HL-60 (cell line): ENCODE measurements at places on chromosomes 1 and 21.
A peak's percentile ranks its signal among the peaks of the same experiment; 100 is the strongest.

- DNase-seq = no peak
Measured at GRCh38 chr1:79117376-79117775, 110.8 kb upstream of the ADGRL4 start.

- DNase-seq = no peak
Measured at GRCh38 chr21:43191971-43192370, 23.2 kb downstream of the CRYAA start.

DNA sequence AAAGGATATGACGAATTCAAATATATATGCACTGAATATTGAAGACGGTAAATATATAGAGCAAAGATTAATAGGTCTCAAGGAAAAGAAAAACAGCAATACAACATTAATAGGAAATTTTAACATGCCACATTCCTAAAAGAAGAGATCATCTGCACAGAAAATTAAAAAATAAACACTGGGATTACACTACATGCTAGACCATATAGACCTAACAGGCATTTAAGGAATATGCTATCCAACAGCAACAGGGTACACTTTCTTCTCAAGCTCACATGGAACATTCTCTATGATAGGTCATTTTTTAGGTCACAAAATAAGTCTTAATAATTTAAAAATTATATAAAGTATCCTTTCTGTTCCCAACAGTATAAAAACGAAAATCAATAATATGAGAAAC is 1038.3 kb downstream of the KCNT2 start:
- DNase-seq = no peak

DNA sequence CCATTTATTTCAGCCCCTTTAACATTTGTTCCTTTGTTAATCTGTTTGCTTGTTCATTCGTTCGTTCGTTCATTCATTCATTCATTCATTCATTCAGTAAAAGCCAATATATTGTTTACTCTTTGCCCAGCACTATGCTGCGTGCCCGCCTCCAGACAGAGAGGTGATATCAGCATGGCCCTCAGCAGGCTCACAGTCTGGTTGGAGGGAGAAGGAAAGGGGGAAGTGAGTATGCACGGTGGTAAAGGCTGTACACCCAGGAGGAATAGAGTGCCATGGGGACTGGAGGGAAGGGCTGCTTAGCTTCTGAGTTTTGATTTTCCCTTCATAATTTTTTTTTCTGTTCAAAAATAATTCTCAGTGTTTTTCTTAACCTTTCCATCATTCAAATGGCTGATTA is 144.7 kb downstream of the NOS1AP start:
- DNase-seq = no peak

GRCh38 chr1:92877792-92878191 is 46.0 kb downstream of the RPL5 start:
- no peak for DNase-seq

DNA sequence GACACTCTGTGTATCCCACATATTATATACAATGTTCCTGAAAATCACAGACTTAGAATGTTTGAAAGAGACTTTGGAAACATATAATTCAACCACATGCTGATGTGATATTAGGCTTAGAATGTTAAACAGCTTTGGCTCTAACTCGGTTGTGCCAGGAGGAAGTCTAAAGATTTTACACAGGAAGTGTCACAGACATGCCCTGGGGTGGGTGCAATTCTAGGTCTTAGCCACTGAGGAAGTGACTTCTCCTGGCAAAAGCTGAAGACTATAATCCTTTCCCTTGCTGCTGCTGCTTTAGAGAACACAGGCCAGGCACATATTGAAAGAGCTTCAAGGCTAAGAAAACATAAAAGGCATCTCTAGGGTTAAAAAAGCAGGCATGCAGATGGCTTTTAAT is 51.0 kb downstream of the RPL5 start:
- peak; percentile 10 for DNase-seq

DNA sequence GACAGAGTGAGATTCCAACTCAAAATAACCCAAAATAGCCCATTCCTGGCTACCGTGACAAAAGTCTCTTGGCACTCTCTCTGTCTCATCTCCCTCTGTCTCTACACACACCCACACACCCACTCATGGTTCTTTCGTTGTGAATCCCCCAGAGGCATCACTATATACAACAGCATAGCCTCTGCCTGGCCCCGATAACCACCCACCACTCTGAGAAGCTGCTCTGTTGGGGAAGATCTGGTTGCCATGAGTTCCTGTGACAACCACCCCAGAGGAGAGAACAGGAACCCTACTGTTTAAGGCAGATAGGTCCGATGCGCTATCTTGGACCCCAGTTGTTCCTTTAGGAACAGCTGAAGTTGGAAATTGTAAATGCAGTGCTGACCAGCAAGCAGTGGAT is 70.4 kb upstream of the LYST start:
- no peak for DNase-seq

DNA sequence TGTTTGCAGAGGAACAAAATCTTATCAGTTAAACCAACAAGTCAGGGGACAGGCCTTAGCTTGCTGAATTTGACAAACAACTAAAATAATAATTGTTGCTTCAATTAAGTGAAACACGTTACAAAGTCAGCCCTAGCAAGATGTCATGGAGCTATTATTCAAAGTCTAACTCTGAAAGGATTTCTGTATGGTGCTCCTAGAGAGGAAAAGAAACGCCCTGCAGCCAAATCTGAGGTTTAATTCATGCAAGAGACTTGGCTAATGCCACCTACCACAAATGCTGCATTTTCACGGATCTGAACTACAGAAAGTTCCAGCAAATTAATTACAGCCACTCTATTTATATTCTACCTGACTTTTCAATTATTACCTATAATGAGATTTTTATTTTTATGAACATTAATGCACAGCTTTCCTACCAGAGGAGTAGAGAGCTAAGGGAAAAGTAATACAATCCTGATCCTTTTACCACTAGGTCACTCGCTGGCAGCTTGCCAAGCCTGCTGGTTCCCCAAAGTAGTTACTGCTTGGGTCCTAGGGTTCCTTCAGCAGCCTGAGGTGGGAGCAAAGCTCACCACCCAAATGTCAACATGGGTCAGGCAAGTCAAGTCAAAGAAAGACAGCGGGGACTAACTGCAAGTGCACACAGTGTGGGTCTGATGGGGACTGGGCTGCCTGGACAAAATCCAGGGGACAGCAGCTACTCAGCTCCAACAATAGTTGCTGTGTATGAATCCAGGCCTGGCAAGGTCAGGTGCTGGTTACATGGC is 8.5 kb downstream of the COLGALT2 start:
- peak; percentile 30 for DNase-seq

DNA sequence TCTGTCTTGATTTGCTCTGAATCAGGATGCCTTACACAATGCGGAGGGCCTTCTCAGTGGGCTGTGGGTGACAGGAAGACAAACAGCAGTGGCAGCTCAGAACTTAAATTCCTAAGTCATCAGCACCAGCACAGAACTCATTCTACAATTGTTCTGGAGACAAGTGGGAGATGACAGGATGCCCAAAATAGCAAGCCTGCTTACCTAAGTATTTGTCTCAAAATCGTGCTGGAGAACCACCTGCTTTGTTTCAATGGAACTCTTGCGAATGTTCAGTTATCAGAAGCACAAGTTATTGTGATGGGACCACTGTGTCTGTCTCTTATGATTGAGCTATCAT is 76.1 kb downstream of the VCAM1 start:
- no peak for DNase-seq

DNA sequence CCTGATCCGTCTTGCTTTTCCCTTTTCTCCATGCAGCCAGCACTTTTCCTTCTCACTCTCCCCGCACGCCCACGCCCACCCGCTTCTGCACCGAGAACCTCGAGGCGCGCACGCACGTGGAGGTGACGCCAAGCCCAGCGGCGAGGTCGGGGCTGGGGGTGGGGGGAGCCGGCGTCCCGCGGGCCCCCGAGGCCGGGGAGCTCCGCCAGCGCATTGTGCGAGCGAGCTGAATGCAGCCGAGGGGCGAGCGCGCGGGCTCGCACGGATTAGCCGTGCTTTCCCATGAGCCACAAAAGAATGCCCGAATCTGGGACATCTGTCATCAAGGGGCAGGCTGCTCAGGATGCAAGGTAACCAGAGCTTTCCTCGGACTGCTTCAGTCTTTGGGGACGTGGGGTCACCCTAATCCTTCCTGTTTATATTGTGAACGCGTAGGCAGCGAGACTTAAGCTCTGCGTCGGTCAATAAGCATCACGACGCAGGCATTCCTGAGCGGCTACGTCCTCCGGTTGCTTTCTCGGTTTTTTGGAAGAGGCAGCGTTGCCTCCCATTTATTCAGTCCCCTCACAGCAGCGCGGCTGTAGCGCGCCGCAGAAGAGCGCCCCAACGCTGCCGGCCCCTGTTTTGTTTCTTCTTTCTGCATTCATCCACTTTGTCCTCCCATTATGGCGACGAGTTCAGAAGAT is 67.3 kb upstream of the AKT3 start:
- DNase-seq = no peak

DNA sequence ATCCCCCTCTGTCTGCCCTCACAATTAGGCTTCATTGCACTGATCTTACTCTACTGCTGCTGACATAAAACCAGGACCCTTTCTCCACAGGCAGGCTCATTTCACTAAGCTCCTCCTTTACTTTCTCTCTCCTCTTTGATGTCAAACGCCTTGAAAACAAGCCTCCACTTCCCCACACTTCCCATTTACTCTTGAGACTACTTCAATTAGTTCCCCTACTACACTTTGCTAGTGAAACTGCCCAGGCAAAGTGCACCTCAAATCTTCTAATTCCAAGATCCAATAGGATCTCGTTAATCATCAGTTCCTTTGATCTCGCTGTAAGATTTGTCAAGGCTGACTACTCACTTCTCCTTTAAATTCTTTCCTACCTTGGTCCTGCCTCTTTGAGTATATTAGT is 5.9 kb upstream of the CDC20 start:
- no peak for DNase-seq

GRCh38 chr1:150221552-150221951 is 14.4 kb downstream of the ANP32E start:
- DNase-seq = no peak

GRCh38 chr1:172662464-172663109 is 3.7 kb downstream of the FASLG start:
- DNase-seq = peak; percentile 89

- DNase-seq = no peak
Measured at GRCh38 chr1:197327776-197328364, 59.8 kb downstream of the CRB1 start.

DNA sequence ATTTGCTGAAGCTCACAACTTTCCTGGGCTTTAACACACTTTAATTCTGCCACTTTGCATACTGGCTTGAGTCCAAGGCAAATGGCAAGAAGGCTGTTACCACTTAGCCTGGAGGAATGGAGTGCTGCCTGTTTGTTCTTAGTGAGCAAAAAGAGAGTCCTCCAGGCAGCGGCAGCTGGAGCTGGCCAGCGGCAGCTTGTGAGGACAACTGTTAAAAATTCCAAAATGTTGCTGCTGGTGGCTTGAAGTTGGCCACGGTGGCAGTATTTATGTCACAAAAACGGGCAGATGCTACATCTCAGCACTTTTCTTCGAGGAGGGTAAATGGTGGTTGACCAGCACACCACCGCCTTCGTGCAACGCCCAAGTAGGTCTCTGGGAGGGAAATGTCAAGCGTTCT is 27.3 kb downstream of the STPG1 start:
- DNase-seq = no peak

- no peak for DNase-seq
Measured at GRCh38 chr1:117014209-117014608, 12.6 kb downstream of the CD101 start.

DNA sequence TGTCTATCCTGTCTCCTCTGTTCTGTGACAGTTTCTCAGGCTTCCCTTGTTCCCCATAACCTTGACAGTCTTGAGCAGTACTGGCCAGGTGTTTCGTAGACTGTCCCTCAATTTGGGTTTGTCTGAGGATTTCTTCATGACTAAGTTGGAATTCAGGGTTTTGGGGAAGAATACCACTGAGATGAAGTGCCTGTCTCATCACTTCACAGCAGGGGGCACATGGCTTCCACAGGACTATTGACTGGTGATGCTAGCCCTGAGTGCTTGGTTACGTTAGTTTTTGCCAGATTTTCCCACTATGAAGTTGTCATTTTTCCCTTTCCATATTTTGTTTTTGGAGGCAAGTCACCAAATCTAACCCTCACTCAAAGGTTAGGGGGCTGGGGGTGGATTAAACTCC is 45.7 kb downstream of the CDCP2 start:
- DNase-seq = no peak

DNA sequence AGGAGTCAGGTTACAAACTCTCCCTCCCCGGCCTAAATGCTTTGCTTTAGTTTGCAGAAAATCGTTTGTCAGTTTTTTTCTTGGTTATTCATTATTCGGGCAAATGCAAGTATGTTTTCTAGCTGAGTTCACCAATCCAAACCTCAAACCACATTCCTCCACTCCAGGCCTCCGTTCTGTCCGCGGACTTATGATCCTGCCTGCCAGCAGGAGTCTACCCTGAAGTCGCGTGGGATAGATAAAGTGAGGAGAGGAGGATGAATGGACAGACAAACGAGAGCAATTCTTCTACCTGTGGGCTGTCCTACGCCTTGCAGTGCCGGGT is 1.3 kb downstream of the ADAMTS1 start:
- DNase-seq = no peak

GRCh38 chr1:39272027-39272797 is 67.7 kb downstream of the MACF1 start:
- DNase-seq = no peak

DNA sequence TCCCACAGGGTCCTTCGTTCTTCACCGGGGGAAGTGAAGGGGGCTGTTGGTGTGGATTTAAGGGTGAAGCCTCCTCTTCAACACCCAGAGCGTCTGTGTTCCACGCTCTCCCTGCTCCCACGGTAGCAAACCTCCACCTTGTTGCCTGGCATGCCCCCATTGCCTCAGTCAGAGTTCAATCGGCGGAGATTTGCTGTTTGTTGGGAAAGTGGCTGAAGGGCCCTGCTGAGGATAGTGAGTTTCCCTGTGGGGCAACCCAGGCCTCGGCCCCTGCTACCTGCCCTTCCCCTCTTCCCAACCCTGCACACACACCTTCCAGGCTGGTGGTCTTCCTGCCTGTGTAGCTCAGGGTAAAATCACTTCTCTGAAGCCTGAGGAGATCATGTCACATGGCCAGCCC is 60.5 kb downstream of the TOR1AIP2 start:
- no peak for DNase-seq

DNA sequence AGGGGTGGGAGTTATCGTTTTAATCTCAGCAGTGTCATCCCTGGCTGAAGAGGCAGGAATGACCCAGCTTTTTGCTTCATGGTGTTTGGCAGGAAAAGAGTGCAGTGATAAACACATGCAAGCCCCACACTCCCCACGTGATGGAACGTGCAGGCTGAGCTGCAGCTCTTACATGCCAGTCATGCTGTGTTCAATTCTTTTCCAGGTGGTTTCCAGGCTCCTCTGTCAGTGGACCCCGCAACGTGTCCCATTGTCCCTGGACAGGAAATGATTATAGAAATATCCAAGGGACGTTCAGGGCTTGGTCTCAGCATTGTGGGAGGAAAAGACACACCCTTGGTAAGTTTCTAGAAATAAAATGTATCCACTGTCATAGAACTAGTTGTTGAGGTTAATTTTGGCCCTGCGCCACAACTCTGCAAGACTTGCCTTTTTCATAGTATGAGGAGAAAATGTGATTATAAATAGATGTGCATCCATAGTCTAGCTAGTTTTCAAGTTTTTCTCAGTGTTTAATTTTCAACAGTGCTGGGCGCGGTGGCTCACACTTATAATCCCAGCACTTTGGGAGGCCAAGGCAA is 110.2 kb upstream of the L1TD1 start:
- no peak for DNase-seq
